Upper lobe of right lung (tissue), 1 donor: ENCODE measurements at places on chromosomes 1 and 21. TPM values are rescaled to one million over a fixed set of nuclear protein-coding genes. Genes with fewer than 3 reads are reported as not detected.

The ZNF684 gene
- 4.7 TPM for total RNA-seq

GRCh38 chr21:31837618-31838390 lies 35.0 kb upstream of the HUNK start:
- no peak for DNase-seq

DNA sequence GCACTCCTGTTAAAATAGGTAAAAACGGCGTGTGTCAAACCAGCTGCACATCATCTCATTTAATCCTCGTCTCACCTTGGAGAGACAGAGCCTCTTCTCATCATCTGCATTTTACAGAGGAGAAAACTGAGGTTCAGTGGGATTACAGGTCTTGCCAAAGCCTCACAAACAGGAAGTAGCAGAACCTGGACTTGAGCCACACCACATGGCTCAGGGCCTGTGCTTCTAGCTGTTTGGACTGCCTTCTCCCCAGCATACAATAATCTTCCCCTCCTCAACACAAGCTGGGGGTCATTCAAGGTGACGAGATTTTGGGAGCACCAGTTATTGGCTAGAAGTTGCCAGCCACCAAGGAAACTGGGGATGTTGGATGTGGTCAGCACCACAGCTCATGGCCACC lies 167.9 kb upstream of the ZC3H12A start:
- no peak for DNase-seq

- no peak for DNase-seq
Measured at GRCh38 chr21:42039911-42040351, 29.8 kb upstream of the ZBTB21 start.

DNA sequence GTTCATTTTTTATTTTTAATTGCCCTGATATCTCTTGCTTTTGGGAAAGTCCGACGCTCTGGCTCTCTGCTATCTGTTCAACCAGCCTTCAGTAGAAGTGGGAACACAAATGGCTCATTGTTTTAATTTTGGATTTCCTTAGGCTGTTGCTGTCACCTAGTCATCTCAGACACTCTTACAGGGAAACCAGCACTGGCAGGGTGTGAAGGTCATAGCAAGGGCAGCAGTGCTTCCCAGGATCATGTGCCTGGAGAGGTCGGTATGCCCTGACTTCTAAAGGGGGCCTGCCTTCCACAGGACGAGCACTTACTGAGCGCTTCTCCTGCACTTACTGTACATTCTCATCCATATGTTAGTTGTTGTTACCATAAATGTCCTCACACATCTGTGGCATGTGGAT lies 224.2 kb downstream of the DISC1 start:
- no peak for DNase-seq
